Islet precursor cell (in vitro differentiated cells): ENCODE measurements at places on chromosomes 11 and 22.

DNA sequence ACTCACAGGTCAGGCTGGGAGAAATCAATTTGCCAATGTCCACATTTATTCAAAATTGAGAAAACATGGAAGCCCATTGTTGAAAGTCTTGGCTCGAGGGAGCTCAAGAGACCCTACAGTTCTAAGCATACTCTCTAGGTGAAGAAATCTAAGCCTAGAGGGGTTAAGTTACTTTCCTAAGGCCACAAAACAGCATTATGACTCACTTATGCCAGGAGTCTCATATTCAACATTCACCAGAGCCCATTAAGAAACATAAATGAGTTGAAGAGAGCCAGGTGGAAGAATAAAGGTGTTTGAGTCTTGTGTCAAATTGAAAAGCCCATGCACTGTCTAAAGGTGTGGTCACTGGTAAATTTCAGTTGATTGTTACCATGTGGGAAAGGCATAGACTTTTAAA, 108.1 kb downstream of the INSC start:
- no peak for DNase-seq

DNA sequence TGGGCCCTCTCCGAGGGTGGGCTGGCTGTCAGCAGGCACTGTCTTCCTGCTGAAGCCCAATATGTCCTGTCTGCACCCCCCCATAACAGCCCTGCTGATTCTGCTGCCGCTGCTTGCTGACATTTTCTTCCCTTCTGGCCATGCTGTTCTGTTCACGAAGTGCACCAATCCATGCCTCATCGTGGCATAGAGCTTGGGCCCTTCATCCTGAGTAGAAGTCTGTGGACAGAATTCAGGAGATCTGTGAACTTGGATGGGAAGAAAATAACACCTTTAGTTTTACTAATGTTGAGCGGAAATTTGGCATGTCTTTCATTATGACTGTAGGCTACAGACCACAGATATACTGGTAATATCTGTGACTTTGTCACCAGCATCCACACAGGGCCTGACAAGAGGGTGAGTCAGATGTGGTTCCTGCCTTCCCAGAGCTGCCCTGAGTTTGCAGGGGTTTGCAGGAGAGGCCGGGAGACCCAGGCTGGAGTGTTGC, 14.1 kb upstream of the KIAA0930 start:
- DNase-seq = no peak

GRCh38 chr11:5102246-5102645, 32.9 kb downstream of the OR52E1 start:
- DNase-seq = no peak

DNA sequence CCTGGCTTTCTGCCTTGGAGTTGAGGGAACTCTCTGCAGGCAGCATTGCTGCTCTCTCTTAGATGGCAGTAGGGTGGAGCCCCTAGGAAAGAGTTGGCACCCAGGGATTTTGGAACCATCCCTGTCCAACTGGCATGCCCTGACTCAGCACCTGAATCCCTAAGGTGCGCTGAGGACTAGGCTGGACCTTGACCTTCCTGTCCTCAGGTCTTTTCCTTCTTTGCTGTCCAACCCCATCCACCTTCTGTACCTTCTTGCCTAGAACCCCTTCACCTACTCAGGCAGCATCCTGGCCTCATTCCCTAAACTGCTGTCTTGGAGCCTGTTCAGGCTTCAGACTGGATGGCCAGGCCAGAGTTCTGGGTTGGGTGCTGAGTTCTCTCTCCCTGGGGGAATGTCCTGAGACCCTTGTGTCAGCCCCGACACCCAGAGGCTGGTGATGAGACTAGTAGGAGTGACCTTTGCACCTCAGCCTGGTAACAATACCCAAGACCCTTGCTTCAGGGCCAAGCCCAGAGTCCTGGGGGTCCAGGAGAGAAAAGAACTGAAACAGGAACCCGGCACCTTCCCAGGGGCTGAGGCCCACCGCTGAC, 2.5 kb upstream of the POLD4 start:
- no peak for DNase-seq

- DNase-seq = peak; percentile 62
These were observed 3.8 kb downstream of the YAP1 start for GRCh38 chr11:102114032-102114431.

DNA sequence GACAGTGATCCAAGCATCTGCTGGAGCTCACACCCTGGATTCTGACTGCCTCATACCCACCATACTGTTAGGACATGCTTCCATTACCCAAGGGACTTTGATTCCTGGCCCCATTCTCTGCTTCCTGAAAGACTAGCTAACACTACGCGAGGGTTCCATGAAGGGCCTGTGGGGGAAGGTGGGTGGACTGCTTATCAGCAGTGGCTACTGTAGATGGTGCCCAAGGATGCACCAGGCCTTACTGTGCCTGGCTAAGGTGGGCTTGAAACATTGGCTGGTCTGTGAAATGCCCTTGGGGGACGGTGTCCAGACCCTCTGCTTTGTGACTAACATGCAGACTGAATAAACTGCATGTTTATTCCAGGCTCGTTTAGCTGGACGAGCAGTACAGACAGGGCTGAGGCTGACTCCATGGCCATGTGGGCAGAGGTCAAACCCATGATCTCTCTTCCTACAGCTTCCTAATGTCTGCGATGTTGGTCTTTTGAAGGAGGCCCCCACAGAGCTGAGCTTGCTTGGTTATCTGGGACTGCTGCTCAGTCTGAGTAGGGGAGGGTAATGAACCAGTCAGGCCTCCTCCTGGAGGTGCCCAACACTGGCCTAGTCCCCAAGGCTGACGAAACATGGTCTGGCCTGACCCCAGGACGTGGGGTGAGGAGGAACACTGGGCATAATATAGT, 48.3 kb upstream of the PHOX2A start:
- DNase-seq = no peak

DNA sequence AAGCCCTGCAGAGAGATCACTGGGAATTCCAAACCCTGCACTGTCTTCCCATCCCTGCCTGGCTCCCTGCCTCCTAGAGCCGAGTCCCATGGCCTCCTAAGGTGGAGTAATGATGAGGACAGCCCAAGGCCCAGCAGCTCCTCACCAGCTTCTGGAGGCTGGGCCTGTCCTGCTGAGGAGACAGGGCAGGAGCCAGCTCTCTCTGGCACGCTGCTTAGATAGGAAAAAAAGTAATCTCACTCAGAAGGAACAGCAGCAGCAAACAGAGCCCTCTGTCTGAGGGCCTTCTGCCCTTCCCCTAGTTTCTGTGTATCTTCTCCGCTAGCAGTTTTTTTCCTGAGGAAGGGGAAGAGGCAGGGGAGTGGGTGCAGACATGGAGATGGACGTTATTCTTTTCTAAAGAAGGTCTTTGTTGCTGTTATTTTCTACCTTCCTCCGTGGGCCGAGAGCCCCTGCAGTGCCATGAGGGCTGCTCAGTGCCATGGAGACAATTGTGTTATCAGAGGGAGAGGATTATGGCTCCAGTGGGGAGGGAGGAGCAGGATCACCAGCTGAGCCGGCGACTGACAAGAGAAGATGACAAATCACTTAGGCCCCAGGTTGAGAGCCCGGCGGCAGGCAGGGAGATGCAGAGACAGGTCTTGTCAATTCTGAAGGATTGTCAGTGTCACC, 315.3 kb downstream of the BUD13 start:
- DNase-seq = no peak

- DNase-seq = no peak
These were observed 14.6 kb upstream of the ADSL start for GRCh38 chr22:40331706-40332105.

DNA sequence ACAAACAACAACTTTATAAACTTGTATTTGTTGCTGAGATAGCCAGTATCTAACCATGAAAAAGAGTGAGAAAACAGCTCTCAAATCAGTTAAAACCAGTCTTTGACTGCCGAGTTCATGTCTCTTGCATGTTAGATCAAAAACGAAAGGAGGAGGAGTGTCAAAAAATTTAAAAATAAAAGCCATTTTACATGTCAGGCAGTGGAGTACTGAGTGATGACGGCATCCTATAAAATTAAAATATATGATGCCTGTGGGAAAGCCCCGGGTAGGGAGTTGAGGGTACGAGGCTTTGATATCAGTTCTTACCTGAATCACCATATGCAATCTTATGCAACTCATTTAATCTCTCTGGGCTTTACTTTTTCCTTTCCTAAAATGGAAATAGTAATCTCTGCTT, 117.3 kb downstream of the ETS1 start:
- no peak for DNase-seq

GRCh38 chr22:21082248-21082647, 36.5 kb downstream of the LRRC74B start:
- DNase-seq = no peak

GRCh38 chr11:33987975-33988580, 63.5 kb upstream of the CAPRIN1 start:
- DNase-seq = peak; percentile 77

DNA sequence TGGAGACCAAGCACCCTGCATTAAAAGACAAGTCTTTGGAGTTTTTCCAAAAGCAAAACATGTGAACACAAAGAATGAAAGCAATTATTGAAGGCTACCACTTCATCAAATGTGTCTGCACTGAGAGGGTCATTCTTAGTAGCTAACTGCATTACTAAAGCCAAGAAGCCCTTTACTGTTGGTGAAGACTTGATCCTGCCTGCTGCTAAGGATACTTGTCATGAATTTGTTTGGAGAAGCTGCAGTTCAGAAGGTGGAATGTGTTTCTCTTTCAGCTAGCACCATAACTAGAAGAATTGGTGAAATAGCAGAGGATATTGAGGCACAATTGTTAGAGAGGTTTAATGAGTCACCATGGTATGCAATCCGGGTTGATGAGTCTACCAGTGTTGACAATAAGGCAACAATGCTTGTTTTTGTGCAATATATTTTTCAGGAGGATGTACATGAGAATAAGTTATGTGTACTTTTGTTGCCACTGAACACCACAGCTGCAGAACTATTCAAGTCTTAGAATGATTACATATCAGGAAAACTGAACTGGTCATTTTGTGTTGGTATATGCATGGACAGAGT, 457.3 kb upstream of the ISX start:
- DNase-seq = no peak

DNA sequence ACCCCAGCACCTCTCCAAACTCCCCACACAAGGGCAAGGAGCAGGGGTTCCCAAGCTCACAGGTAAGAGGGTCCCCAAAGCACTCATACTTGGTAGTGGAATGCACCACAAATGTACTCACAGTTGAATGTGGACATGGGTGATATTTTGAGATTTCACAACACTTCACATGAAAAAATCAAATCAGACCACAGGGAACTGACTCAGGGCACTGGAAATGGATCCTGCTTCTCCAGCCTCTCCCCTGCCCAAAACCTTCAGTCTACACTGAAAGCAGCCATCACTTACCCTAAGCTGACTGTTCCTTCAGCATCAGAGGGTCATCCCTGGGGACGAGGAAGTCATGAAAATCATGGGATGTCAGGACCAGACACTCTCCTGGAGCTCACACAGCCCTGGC, 40.2 kb downstream of the SCGB1A1 start:
- no peak for DNase-seq

- DNase-seq = no peak
These were observed 44.1 kb downstream of the USP28 start for GRCh38 chr11:113831314-113831713.

DNA sequence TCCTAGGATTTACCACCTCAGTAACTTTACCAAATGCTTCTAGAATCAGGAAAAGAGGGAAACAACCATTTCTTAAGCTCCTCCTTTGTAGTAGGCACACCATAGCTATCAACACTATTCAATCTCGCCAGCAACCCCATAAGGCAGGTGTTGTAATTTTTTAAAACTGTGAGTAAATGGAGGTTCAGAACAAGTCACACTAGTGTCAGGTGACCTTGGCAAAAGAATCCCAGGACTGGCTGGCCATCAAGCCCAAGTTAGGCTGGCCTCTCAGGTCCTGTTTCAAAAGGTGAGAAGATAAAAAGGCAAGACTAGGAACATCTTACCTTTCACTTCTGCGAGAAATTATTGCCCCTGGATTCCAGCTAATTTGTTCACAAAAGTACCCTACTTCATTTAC, 713 bp downstream of the TOP3B start:
- no peak for DNase-seq

DNA sequence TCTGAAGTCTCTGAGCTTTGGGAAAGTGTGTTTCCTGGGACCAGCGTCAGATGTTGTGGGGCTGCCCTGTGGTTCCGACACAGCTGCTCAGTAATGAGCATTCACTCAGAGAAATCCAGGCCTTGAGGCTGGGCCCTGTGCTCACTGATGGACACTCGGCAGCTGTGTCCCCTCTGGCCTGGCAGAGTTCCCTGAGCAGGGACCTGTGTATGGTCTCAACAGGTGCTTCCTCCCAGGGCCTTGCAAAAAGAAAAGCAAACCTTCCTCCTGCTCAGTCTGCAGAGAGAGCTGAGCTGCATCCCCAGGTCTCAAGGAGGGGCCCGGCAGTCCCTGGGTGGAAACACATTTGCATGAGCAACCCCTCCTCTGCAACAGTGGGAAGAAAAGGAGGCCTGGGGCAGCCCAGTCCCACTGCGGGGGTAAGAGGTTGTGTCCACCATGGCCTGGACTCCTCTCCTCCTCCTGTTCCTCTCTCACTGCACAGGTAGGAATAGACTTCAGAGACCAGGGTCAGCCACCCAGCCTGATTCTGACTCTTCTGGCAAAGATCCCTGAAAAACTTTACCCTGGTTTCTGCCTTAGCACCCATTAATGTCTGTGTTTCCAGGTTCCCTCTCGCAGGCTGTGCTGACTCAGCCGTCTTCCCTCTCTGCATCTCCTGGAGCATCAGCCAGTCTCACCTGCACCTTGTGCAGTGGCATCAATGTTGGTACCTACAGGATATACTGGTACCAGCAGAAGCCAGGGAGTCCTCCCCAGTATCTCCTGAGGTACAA, 131.2 kb downstream of the VPREB1 start:
- peak; percentile 53 for DNase-seq

DNA sequence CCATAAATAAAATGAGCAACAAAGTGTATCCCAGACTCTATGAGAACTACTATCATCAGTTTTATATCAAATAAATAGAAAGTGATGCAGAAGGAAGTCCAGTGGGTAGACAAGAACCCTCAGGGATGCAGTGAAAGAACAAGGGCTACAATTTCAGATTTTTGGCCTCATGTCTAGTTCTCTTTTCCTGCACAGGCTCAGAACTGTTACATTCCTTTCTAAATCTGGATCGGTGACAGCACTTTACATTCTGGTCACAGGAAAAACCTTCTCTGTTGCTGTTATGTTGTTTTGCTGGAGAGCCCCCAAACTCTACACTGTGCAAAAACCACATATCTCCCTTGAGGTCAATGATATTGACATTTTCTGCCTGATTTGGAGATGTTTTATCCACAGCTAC, 108.8 kb upstream of the ANO5 start:
- DNase-seq = no peak

DNA sequence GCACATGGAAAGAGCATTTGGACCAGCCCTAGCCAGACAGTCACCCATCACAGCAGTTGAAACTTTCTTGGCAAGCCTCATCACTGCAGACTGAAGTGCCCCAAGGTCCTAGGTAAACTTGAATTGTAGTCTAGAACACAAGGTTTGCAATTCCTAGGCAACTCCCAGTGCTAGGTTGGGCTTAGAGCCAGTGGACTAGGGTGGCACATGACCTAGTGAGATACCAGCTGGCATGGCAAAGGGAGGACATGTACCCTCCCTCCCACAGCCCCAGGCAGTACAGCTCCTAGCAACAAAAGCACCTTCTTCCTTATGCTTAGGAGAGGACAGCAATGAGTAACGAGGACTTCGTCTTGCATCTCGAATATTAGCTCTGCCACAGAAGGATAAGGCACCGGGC, 889.5 kb downstream of the JRKL start:
- DNase-seq = no peak

- DNase-seq = no peak
These were observed 12.5 kb downstream of the HSD17B12 start for GRCh38 chr11:43693069-43693468.
